Stimulated activated memory B cell treated with anti-CD40 and anti-IgM and Interleukin-4, amounts not matched to agents 10 μg/mL and 1 μg/mL and 100 μg/mL, for 72 hours (primary cell): ENCODE measurements at places on chromosomes 4 and X.

- ATAC-seq = no peak
These were observed 114.8 kb downstream of the REELD1 start for GRCh38 chr4:146329050-146329716.

DNA sequence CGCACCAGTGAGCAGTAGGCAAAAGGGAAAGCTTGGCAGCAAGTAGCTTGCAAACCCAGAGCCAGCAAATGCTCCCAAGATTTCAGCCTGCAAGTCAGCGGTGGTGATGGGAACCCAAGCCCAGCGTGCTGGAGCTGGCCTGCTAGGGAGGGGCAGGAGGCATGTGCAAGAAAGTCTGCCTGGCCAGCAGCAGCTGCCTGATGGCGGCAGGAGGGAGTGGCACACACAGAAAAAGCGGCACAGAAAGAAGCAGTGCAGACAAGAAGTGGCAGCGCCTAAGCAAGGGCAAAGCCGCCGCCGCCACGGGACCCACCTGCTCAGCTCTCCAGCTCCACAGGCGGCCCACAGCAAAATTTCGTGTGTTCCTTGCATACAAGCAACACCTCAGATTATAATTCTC lies 1206.5 kb upstream of the PABPC4L start:
- no peak for ATAC-seq

GRCh38 chrX:155632431-155633100 lies 19.8 kb upstream of the TMLHE start:
- ATAC-seq = no peak

- no peak for ATAC-seq
These were observed 170.4 kb downstream of the SMIM20 start for GRCh38 chr4:26084414-26084813.
